ENCODE measurements at places on chromosomes 1 and 21.

- no peak for DNase-seq
Observed at GRCh38 chr1:97853221-97853620, 67.6 kb downstream of the DPYD start.

DNA sequence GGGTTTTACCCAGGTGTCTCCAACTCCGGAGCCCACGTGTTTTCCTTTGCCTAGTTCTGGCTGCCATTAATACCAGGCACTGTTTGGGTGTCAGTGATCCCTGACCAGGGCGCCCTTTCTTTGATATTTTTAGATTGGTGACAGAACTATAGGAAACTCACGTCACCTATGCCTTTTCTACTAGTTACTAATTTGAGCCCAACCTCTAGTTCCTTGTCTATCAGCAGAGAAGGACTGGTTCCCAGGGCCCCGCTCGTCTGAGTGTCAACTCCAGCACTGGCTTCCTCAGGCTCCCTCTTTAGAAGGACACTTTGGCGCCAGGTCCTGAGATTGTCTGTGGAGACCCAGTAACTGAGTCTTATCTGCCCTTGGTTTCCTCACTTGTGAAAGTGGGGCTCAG is 9.4 kb downstream of the MFN2 start:
- DNase-seq = no peak

DNA sequence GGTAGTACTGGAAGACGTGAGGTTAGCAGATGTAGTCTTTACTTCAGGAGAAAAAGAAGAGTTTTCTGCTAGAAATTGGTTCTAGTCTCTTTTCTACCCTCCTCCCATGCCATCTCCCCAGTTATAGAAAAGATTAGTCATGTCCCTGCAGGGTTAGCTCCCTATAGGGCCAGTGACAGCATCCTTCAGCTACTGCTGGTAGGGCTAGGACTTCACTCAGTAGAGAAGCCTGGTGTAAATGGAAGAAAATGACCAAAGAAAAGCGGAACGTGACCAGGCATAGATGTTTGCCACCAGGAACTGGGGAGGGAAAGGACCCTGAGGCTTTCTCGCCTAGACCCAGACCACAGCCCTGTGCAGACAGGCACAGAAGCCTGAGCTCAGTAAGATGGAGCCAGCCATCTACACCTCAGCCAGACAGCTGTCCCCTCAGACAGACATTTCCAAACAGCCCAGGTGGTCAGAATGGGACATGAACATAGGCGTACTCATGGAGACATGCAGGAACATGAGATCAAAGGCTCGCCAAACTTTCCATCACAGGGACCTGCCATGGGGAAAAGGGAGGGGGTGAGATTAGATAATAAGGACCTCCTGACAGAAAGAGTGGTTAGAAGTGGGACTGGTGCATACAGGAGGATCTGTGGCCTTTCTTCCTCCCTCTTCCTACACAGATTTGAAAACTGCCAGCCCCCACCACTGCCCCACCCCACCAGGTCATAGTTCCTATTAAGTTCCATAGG is 23.5 kb upstream of the SLAMF9 start:
- no peak for DNase-seq

DNA sequence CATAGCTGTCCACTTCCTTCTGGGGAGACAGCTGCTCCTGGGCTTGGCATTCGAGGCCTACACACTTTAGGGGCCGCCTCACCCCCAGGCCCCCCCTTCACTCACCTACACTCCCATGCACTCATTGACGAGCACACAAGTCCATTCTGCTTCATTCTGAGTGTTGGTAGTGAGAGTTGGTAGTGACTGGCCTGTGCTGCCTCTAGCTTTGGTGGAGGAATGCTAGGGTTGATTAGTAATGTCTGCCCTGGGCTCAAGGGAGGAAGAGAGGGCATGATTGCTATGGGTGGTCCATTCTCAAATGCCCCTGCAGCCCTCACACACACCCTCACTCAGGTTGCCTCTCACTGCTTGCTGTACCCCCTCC is 30.4 kb downstream of the TRIM11 start:
- no peak for DNase-seq

DNA sequence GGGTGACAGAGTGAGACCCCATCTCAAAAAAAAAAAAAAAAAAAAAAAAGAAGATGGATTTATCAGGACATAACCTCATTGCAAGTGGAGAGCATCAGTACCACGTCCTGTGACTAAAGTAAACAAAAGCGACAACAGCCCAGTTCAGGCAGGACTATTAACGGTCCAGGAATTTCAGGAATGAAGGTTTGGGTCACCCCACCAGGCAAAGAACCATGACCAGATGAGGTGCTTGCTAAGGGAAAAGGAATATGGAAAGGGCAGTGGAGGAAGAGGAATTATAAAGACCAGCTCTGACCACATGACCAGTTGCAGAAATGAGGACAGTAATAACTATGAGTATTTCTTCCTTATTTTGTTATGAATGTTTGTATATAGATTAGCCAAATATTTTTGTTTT is 35.4 kb upstream of the EIF4G3 start:
- no peak for DNase-seq

- no peak for DNase-seq
Observed at GRCh38 chr1:224707843-224708725, 92.0 kb downstream of the CNIH3 start.
